ENCODE measurements at places on chromosomes 7 and 10.

GRCh38 chr7:64098-64915, 128.1 kb upstream of the FAM20C start:
- no peak for DNase-seq

DNA sequence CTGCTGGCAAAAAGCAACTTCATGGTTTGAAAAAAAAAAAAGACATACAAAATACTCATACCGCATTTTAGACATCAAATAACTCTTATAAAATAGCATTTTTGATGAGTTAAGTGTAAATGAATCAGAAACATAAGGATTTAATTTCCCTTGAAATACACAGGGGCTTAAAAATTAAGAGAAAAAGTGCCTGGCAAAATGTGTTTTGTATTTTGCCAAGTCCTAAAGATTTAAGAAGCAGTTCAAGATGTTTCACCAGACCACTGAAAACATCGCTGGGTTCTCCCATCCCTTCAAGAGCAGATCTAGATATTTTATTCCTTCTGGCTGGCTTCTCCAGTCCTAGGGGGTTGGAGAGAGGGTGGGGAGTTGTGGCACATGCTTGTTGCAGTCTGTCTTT, 396.4 kb downstream of the INHBA start:
- no peak for DNase-seq

- DNase-seq, result no peak
These were observed 24.6 kb upstream of the DGKI start for GRCh38 chr7:137871170-137871915.

DNA sequence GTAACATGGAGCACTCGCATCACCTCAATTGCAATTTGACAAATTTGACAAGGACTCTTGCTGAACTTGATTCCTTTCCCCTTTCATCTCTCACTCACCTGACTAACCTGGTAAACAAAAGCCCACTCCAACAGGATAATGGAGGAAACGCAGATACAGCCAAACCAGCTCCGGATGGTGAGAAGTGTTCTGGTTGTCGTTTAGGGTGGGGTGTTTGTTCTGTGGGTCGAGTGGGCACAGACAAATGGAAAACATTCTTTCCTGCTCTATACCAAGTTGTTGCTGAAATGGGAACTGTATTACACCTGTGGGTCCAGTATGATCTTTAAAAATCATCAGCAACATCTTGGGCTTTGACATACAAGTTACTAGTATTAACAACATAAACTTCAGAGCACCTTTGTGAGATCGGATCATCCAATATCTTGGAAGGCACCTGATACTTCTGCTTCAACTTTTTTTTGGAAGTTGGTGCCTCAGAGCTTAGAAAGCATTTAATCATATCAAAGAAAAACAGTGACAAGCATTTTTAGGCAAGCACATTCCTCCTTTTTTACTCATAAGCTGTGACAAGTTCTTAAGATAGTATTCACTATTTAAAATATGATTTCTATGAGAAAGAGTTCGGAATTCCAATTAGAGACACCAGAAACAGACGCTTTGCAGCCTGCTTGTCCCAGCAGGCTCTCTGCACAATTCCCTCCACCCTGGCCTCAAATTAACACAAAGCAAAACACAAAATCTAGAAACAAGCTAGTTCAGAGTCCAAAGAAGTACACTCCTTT, 58.1 kb downstream of the CCDC186 start:
- DNase-seq, result no peak

- no peak for DNase-seq
These were observed 55.7 kb downstream of the LYZL2 start for GRCh38 chr10:30573721-30574431.

- no peak for DNase-seq
These were observed 60.7 kb downstream of the RAPGEF5 start for GRCh38 chr7:22296265-22296566.

GRCh38 chr10:74384615-74385183, 233.7 kb downstream of the ADK start:
- no peak for DNase-seq

GRCh38 chr7:153604-154003, 38.8 kb upstream of the FAM20C start:
- DNase-seq, result no peak

GRCh38 chr7:73833251-73833919, 2.6 kb downstream of the CLDN4 start:
- no peak for DNase-seq

DNA sequence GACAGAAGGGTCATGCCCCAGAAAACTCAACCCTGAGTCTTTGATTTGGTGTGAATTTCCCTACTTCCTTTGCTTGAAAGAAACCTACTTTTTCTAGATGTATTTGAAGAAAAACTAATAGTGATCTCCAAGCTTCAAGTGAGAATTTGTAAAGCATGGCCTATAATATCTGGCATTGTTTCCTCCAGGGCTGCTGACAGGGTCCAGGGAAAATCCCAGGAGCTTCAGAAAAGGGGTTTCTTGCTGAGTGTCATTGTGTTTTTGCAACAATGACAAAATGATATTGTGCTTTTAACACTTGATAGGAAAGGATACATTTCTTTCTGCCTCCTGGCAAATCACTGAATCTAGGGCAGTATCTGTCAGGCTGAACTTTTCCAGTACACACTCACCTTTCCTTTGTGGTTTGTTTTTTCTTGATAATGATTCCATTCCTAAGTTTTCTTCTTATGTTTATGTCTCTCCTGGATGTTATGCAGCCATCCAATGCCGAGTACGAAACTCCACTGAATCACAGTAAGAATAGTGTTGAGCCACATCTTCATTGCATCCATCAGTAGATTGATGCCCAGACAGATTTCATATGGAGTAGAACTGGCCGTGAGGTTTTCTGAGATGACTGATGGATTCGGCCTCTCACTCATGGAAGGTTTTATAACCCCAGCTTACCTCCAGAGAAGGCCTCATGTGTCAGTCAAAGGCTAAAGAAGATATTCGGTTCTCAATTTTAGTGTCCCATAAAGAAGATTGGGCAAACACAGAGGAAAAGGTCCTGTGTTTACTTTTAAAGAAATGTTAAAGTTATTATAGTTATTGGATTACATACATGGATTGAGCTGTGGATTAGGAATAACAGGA, 76.9 kb upstream of the STEAP1B start:
- no peak for DNase-seq

GRCh38 chr10:123613346-123613850, 52.8 kb upstream of the GPR26 start:
- no peak for DNase-seq

GRCh38 chr7:23343806-23344475, 44.8 kb downstream of the MALSU1 start:
- no peak for DNase-seq

DNA sequence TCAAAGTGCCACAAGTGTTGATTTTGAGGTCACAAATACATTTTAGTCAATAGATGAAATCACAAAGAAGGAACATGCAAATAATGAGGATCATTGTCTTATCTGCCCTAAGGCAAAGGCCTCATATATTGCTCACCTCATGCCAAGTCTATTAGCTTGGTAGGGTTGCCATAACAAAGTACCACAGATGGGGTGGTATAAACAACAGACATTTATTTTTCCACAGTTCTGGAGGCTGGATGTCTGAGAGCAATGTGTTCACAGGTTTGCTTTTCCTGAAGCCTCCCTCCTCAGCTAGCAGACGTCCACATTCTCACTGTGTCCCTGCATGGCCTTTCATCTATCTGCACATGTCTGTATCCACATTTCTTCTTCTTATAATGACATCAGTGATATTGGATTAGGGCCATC, 59.6 kb downstream of the RELN start:
- DNase-seq, result no peak

- no peak for DNase-seq
These were observed 7.9 kb downstream of the PKD1L1 start for GRCh38 chr7:47940088-47941013.

- DNase-seq, result no peak
These were observed 53.9 kb upstream of the PLPP4 start for GRCh38 chr10:120403109-120403508.

- DNase-seq, result no peak
These were observed 143.2 kb upstream of the PRSS1 start for GRCh38 chr7:142606081-142606480.

GRCh38 chr10:88702848-88703597, 3.0 kb upstream of the LIPK start:
- DNase-seq, result no peak

GRCh38 chr10:24938525-24938924, 13.9 kb downstream of the PRTFDC1 start:
- DNase-seq, result no peak

- DNase-seq, result no peak
These were observed 43.5 kb downstream of the CLEC2L start for GRCh38 chr7:139566736-139567646.

- DNase-seq, result no peak
These were observed 11.2 kb upstream of the PDK4 start for GRCh38 chr7:95607561-95607960.

DNA sequence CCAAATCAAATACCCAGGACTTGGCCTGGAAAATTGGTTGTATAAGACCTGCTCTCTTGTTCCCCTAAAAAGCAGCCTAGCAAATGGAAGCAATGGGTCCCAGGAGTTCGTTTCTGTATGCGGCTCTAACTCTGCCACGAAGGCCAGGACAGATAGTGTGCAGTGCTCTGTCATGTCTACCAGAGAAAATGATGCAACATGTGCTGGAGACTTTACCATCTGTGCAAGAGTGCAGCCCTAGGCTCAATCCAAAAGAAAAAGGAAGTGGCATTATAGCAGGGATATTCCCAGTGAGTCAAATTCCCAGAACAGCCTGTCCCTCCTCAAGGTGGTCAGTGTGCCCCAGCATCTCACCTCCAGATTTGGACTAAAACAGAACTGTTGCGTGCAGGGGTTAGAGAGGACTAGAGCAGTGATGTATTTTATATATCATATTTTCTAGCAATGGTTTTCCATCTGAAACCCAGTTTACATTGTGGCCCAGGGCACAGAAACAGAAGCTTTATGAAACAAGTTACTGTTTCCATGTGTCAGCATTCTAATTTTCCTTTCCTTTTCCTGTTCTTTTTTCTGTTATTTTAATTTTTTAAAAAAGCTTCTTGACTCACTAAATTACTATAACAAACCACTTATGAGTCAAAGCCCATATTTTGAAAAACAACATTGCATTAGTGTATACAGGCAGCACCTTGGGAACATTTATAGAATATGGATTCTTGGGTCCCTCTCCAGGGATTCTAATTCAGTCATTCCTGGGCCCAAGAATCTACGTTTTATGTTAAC, 311.2 kb downstream of the RNLS start:
- DNase-seq, result no peak

- DNase-seq, result no peak
These were observed 18.9 kb downstream of the HNRNPA2B1 start for GRCh38 chr7:26181474-26182227.

DNA sequence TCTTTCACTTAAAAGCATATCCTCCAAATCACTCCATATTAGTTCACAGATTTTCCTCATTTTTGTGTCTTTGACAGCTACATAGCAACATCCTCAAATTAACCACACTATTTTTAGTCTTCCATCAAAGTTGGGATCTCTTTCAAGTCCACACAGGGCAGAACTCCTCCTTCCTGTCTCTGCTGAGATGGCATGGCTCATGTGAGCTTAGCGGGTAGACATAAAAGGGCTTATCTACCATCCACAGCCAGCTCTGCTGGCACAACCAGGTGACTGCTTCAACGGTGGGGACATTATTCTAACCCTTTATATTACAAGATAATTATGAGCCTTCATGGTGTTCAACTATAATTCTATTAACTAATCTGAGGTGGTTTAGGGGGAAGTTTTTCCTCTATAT, 35.5 kb downstream of the ICA1 start:
- DNase-seq, result no peak

DNA sequence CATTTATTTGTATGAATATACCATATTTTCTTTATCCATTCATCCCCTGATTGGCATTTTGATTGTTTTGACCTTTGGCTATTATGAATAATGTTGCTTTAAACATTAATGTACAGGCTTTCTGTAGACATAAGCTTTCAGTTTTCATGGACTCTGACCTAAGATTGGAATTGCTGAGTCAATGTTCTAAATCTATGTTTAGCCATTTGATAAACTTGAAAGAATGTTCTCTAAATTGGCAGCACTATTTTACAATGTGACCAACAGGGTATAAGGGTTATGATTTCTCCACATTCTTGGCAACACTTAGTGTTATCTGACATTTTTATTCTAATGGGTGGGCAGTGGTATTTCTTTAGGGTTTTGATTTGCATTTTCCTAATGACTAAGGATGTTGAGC, 229.7 kb upstream of the ETV1 start:
- no peak for DNase-seq

- no peak for DNase-seq
These were observed 24.7 kb upstream of the DPYSL4 start for GRCh38 chr10:132162021-132162531.

DNA sequence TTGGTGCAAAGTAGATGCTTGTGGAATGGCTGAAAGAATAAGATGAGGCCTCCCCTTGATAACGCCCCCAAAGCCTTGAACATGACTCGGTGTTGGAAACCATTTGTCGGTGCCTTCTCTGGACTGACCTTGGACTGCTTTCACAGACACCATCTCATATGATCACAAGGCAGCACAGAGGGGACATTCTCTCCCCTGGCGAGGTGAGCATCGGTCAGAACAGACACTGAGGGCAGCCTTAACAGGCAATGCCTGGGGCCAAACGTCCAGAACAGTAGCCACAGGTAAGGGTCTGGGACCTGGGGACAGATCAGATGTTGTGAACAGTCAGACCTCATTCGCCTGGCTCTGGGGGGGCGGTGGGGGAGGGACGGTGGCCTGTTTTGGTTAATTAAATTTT, 2.8 kb upstream of the TRRAP start:
- no peak for DNase-seq

DNA sequence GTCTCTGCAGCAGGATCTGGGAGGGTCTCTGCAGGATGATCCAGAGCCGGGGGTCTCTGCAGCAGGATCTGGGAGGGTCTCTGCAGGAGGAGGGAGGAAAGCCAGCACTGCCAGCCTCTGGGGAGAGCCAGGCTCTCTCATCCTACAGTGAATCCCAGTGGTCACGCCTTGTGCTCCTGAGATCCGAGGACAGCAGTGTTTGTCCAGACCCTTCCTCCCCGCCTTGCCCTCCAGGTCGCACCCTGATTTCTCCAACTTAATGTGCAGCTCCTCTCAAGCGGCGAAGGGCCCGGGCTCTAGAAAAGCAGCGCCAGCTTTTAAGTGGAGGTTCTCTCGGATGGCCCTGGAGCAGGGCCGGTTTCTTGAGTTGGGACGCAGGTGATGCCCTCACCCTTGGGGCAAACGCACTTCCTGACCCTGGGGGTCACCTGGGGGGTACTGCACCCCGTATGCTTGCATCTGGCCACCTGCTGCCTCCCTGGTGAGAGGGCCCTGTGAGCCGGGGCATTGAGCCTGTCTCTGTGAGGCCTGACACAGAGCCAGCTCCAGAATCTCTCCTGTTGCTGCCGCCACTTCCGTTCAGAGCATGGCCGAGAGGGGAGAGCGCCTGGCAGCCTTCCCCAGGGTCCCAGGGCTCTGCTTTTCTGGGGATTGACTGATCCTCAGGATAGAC, 111.6 kb downstream of the ACTR3B start:
- DNase-seq, result no peak

GRCh38 chr10:126937026-126937425, 31.8 kb downstream of the DOCK1 start:
- DNase-seq, result no peak
